ENCODE measurements at places on chromosomes 4 and X. TPM values are rescaled to one million over a fixed set of nuclear protein-coding genes. Genes with fewer than 3 reads are reported as not detected.

Gene PPEF2
- 0.07 TPM for polyA plus RNA-seq

Gene CC2D2A
- polyA plus RNA-seq: 3.5 TPM

Gene SOD3
- polyA plus RNA-seq: 8.8 TPM

Gene CT45A5
- polyA plus RNA-seq: 0.71 TPM

Gene MPP1
- 70.0 TPM for polyA plus RNA-seq

Gene NOX1
- polyA plus RNA-seq: 1.4 TPM

Gene RIBC1
- 1.8 TPM for polyA plus RNA-seq

Gene GAGE13
- not detected for polyA plus RNA-seq

Gene FIP1L1
- 68.0 TPM for polyA plus RNA-seq
